ENCODE measurements at places on chromosomes 16 and 17.

DNA sequence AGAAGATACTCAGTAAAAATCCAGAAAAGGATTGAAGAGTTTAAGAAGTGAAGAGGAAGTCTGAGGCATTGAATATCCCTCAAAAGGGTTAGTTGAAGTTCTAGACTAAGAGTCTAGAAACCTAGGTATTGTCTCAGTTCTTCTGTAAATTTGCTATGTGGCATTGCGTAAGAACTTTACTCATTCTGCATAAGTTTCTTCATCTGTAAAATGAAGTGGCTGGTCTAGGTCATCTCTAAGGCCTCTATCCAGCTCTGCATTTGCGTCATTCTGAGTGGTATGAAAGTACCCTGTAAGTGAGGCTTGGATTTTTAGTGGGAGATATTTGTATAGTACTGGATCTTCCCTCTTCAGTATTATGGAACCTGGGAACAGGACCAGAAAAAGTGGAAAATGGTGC is 130.2 kb downstream of the MYO1D start:
- DNase-seq, result no peak

DNA sequence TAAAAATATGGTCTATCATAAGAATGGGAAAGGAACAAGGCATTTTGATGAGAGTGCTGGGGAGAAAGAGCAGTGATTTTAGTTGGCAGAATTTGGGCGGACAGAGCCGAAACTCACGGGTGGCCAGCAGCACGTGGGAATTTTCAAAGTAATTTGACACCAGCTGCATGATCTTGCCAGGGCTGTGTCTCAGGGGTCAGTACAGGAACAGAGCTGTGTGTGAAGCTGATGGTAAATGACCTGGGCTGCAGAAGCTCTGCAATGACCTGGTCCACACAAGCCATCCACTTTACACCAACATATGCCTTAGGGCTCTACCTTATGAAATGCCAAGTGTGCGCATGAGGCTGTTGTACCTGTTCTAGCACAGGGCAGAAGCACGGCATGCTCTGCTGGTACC is 112.0 kb downstream of the ZFHX3 start:
- DNase-seq, result no peak

DNA sequence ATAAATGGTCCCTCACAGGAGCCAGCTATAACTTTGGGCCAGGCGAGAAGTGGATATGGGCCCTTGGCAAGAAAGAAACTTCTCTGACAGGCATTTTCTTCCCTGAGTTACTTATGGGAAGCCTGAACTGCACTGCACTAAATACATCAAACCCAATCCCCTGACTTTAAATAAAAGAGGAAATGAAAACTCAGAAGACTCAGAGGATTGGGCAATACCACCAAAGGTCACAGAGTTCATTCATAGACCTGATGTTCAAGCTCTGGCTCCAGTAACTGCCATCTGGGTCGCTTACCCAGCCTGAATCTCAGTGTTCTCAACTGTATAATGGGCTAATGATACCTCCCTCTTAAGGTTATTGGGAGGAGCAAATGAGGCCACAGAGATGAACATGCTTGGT is 815 bp downstream of the KRT35 start:
- no peak for DNase-seq

- DNase-seq, result no peak
Measured at GRCh38 chr17:57366177-57366557, 109.8 kb downstream of the MSI2 start.

- no peak for DNase-seq
Measured at GRCh38 chr16:50165473-50165872, 12.4 kb downstream of the TENT4B start.

- DNase-seq, result no peak
Measured at GRCh38 chr17:43698678-43699437, 37.1 kb upstream of the MEOX1 start.

All from cortex of kidney (tissue), 1 donor.